ENCODE measurements at places on chromosomes 11 and 22.

DNA sequence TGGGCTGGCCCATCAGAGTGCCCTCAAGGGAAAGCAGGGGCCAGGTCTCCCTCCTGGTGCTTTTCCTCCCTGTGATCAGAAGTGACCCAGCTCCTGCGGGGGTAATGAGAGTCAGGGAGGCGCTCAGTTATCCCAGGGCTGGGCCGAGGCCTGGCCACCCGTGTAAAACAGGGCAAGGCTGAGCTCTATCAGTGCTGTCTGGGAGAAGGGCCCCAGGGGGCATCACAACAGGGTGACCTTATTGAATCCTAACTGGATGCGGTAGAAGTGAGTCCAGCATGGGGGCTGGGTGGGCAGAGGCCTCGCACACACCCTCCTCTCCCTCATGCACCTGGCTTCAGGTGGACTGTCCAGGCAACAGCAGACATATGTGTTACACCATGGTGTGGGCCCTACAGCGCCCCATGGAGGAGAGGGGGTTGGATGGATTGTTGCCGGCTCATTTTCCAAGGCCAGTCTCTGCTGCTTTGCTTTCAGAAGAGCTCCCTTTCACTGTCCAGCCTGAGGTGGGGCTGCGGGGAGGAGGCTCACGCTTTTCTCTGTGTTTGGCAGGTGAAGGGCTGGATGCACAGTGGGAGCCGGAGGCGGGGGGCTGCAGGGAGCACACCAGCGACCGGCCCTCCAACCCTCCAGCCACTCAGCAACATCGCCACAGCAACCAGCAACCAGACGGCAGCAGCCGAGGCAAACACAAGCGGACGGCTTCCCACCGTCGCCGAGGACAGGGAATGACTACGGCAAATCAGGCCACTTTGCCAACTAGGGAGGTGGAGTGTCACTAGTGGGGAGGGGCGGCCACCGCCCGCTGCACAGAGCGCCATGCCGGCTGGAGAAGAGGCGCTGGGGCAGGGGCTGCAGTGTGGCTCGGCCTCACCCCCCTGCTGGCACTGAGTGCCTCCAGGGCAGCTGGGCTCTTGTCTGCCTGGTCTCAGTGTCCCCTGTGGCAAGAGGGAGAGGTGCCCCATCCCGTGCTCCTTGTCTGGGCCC, 24.7 kb downstream of the GNAZ start:
- DNase-seq, result no peak

GRCh38 chr11:70456921-70457532, 58.7 kb downstream of the CTTN start:
- DNase-seq, result no peak

- DNase-seq, result peak; percentile 68
These were observed 80.3 kb downstream of the ETS1 start for GRCh38 chr11:128506999-128507611.

DNA sequence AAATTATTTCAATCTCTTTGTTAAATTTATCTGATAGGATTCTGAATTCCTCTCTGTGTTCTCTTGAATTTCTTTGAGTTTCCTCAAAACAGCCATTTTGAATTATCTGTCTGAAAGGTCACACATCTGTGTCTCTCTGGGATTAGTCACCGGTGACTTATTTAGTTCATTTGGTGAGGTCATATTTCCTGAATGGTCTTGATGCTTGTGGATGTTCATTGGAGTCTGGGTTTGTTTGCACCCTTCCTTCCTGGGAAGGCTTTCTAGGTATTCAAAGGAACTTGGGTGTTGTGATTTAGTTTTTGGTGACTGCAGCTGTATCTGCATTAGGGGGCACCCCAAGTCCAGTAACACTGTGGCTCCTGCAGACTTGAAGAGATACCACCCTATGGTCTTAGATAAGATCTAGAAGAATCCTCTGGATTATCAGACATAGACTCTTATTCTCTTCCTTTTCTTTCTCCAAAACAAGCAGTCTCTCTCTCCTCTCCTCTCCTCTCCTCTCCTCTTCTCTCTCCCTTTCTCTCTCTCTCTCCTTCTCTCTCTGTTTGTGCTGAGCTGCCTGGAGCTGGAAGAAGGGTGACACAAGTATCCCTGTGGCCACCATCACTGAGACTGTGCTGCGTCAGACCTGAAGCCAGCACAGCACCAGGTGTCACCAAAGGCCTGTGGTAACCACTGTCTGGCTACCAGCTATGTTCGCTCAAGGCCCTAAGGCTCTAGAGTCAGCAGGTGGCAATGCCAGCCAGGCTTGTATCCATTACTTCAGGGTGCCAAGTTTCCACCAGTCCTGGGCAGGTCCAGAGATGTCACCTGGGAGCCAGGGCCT, 3.3 kb upstream of the HEPN1 start:
- peak; percentile 80 for DNase-seq

GRCh38 chr11:11420191-11420898, 67.3 kb upstream of the CSNK2A3 start:
- no peak for DNase-seq

DNA sequence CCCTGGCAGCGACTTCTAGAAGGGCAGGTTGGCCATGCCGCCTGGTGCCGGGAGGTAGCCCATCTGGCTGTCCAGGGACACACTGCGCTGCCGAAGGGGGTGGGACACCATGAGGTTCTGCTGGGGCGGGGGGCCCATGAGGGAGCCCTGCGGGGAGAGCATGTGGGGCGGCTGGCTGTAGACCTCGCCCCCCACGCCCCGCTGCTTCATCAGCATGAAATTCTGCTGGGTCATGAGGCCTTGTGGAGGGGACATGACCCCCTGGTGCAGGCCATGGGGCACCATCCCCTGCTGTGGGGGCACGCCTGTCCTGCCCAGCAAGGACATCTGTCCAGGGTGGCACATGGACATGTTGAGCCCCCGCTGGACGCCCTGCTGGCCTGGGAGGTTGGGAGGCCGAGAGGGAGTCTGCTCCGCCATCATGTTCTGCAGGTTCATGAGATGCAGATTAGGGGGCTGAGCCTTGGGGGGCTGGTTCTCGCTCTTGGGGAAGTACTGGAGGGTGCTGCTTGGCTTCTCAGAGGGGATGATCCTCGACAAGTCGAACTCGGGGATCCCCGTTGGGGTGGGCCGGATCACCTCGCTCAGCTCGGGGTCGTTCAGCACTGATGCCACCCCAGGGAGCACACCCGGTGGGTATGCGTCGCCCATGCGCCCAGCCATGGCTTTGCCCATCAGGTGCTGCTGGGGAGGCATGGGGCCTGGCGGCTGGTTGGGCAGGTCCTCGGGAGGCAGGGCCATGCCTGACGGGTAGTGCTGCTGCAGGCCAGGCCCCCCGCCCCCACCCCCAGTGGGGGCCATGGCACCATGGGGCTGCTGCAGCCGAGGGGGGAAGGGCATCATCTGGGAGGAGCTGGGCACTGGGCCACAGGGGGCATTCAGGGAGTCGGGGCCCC, 15.0 kb downstream of the CXCR5 start:
- peak; percentile 46 for DNase-seq

GRCh38 chr11:118914987-118915386, 10.7 kb downstream of the BCL9L start:
- no peak for DNase-seq

DNA sequence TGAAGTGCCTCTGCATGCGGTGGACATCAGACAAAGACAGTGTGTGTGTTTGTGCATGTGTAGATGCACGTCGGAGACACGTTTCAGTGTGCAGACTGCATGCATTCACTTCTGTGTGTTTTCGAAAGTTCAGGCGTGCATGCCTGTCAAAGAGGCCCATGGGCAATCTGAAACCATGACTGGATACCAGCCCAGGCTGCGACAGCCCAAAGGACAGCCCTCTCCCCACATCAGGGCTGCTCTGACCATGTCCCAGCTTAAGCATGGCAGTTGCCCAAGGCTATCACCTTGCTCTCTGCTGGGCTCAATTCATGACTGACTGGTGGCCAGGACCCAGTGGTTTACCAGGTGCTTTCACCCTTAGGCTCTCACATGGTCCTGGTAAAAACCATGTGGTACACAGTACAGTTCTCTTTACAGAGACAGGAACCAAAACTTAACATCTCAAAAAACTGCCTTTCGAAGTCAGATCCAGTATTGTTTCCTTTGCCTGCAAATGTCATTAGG, 423.7 kb upstream of the CADM1 start:
- no peak for DNase-seq

GRCh38 chr22:36194971-36195370, 6.6 kb downstream of the APOL4 start:
- no peak for DNase-seq

DNA sequence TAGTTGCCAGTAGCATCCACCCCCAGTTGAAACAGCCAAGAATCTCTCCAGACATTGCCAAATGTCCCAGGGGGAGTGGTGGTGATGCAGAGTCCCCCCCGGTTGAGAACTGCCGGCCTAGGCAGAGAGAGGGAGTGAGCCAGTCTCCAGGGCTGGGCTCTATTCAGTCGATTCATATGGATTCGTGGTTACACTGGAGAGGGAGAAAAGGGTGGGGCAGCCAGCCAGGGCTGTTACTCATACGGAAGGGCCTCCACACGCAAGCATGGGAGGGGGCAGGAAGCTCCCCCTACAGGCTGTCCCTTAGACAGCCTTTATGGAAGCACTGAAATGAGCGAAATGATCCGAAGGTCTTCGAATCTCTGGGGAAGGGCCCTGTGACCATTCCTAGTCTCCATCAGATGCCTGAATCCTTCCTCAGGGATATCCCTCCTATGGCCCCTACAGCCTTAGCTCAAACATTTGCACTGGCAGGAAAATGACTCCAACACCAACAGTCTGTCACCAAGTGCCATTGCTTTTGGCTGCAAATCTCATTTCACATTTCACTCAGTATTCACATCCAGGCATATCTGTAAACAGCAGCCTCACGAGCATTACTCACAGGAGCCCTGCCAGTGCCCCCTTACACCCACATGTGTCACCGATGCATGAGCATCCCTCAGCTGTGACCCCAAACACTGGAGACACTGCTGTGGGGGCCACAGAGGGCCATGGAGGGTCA, 18.4 kb upstream of the TLCD5 start:
- no peak for DNase-seq

- DNase-seq, result no peak
These were observed 57.0 kb downstream of the BRD1 start for GRCh38 chr22:49770547-49771265.

DNA sequence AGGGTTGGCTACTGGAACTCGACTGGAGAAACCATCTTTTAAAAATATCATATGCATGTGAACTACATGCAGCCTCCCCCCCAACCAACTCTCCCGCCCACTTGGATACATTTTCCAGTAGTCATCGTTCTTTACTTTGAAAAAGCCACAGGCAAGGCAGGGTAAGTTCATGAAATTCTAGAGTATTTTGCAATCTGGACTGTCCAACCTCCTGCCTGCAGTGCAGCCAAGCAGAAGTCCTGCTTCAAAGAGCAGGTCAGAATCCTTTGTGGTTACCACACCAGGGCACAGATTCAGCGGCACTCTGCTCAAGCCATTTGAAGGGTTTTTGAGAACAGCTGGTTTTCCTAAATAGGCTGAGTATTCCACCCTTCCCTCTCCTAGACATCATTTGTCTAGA, 12.1 kb downstream of the ELF5 start:
- DNase-seq, result peak; percentile 86

DNA sequence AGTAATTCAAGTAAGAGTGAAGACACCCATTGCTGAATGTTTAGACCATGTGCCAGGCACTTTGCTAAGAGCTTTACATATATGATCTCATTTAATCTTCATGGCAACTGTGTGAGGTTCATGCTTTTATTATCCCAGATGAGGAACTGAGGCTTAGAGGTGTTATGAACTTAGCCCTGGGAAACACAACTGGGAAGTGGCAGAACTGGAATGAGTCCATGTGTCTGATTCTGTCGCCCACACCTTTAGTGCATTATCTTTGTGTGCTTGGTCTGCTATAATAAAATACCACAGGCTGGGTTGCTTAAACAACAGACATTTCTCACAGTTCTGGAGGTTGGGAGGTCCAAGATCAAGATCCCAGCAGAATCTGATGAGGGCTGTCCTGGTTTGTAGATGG, 108.7 kb upstream of the PLET1 start:
- DNase-seq, result no peak

GRCh38 chr22:38754751-38755154, 1.0 kb downstream of the SUN2 start:
- DNase-seq, result no peak

DNA sequence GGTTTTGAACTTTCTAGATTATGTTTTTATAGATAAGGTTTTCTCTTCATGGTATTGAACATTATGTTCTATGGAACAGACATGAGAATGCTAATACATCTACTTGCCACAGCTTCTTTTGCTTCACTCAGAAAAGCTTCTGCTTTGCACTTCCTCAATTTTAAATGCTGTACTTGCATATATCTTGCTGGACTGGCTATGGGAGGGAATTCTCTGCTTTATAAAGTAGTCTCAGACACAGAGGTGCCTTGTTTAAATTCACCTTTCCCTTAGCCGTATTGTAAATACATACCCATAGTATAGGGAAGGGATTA, 173.9 kb downstream of the DDX10 start:
- no peak for DNase-seq

DNA sequence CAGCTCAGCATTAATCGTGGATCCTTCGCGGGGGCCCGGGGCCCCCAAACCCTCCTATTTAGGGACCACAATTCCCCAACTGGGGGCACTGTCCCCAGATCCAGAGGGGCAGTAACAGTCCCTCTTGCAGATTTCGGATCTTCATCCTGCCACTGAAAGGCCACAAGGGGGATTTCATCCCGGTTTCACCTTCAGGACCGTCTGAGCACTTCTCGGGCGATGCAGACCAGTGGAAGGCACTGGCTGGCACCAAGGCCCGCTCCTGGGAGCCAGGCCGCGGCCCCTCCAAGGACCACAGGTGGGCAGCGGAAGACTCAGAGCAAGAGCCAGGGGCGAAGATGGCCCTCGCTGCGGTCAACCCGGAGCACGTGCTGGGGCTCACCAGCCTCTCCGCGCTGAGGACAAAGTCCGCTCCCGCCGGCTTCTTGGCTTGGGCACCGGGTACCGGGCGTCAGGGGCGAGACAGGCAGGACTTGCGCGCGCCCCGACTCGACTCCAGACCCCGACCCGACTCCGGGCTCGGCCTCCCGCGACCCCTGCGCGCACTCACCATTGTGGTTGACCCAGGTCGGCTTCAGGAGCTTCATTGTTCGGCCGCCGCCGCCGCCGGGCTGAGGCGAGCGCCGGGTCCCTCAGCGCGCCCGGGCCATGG, 517 bp downstream of the HIRA start:
- peak; percentile 91 for DNase-seq

DNA sequence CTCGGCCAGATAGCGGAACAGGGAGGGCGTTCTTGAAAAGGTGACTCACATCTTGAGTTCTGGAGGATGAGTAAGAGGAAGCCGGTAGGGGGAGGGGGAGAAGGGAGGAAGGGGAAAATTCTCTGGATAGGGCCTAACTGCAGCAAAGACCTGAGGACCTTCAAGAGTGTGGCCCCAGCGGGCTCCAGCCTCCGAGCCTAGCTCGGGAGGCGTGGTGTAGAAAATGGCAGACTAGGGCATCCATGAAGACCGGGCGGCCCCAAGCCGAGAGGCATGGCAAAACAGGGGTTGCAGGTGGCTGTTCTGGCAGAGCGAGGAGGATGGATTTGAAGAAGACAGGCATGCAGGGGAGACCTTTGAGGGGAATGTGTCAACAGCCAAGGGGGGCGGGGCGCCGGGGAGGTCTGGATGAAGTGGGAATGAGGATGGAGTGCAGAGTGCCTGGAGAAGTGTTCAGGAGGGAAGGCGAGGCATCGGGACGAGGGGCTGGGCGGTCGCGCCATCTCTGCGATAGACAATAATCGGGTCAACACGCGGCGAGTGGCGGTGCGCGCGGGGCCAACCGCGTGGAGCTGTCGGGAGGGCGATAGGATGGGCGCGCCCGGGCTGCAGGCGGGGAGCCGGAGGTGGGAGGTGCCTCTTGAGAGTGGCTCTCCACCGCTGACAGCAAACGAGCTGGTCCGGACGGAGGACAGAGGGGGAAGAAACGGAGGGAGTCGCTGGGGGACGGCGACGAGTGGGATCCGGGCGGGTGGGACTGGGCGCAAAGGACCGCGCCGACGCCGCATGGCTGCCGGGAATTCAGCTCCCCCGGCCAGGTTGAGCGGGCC, 40.0 kb upstream of the CREB3L1 start:
- DNase-seq, result no peak
